ENCODE measurements at places on chromosomes 12 and 14.

DNA sequence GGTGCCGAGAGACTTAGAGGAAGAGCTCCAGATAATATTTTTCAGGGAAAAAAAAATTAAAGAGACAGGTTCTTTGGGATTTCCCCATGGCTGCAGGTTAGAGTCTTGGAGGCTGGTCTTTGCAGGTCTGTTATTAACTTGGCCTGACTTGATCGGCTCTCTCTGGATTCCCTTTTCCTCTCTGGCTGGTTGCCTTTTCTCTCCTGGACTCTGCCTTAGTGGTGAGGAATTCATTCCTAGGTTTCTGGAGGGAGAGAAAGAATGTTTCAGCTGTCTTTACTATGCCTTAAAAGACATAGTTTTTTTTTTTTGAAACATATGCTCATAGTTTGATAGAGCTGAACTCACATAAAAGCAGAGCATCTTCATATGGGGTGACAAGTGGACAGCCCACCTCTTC lies 336.3 kb downstream of the BMP4 start:
- DNase-seq, result no peak

DNA sequence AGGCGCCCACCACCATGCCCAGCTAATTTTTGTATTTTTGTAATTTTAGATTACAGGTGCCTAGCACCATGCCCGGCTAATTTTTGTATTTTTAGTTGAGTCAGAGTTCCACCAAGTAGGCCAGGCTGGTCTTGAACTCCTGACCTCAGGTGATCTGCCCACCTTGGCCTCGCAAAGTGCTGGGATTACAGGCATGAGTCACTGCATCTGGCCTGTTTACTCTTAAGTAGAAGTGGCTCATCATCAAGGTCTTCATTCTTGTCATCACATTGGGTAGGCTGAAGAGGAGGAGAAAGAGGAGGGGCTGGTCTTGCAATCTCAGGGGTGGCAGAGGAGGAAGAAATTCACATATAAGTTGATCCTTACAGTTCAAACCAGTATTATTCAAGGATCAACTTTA lies 152.4 kb upstream of the ATP2B1 start:
- no peak for DNase-seq

GRCh38 chr12:92675092-92675865 lies 27.5 kb upstream of the PLEKHG7 start:
- no peak for DNase-seq

DNA sequence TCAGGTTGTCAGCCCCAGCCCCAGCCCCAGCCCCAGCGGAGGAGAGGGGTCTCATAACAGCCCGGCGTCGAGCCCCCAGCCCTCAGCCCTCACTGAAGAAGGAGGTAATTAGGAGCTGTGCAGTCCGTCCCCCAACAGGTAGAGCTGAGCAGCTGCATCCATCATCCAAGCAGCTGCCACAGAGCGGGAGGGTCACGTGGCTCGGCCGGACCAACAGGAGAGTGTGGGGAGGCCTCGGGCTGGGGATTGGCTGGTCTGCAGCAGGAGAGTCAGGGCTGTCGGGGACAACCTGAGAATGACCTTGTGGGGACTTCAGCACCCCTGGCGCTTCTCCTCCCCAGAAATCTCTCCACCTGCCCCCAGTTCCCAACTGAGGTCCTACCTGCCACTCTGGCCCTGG lies 29.6 kb downstream of the SMUG1 start:
- DNase-seq, result peak; percentile 48

DNA sequence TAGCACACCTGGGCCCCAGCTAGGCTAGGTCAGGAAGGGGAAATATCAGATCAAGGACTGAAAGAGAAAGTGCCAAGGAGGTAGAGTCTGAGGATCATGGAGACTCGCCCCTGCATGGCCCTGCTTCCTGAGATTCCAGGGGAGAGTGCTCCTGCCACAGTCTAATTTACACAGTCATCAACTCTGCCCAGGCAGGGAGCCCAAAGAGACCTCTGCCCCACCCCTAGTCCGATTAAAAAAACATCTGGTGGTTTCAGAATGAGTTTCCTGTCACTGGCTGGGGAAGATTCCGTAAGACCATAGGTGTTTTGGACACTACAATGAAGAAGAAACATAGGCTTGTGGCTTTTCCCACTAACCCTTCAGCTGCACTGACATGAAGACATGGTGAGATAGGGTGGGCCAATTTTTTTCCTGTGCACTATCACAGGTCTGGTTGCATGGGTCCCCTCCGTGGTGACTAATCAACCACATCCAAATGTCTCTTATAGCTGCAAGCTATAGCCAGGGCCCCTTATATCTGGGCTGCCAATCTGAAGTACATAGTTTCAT lies 31.5 kb upstream of the GZMB start:
- DNase-seq, result no peak

GRCh38 chr12:109542014-109542413 lies 31.3 kb downstream of the MMAB start:
- no peak for DNase-seq

GRCh38 chr12:95212586-95212985 lies 4.7 kb downstream of the FGD6 start:
- DNase-seq, result no peak

- no peak for DNase-seq
Measured at GRCh38 chr12:49956663-49957569, 4.8 kb upstream of the AQP5 start.

DNA sequence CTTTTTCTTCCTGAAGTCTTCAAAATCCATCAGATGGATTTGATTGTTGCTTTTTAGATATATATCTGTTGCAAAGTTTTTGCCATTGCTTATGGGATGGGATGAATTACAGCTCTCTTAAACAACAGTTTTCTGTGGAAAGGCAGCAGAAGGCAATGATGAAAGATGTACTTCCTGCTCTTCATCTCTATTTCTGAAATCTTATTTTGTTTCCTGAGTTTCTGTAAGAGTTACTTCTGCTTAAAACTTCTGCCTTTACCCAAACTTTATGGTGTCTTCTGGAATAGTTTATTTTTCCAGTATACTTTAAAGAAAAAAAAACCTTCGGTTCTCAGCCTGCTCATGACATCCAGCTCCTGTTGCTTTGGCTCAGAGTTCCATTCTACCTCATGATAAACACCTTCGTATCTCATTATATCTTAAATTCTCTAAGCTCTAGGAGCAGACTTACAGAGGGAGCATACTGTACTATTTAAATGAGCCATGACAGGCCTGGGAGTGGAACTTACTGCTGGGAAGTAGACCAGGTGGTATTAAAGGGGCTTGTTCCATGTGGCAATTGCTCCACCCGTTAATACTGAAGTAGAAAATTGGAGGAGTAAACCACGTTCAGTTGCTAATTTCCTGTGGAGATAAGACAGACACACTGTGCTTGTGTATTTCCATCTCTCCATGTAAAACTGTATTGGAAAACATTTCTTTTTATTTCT lies 288.4 kb downstream of the FBXL14 start:
- DNase-seq, result no peak

DNA sequence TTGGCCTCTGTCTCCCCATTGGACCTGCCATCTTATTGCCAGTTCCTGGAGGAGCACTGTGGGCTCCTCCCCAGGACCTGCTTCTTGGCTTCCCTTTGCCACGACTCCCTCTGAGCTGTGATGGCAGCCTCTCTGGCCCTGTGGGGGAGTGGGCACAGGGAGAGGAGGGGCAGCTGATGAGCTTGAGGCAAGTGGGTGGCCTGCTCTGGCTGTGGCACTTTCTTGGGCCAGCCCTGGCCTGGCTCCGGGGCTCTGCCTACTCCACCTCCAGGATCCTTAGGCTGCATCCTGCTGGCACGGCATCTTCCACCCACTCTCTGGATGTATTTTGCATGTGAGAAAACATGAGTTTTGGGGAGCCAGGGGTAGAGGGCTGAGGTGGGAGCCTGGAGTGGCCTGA lies 32.6 kb upstream of the MUCL1 start:
- DNase-seq, result no peak

DNA sequence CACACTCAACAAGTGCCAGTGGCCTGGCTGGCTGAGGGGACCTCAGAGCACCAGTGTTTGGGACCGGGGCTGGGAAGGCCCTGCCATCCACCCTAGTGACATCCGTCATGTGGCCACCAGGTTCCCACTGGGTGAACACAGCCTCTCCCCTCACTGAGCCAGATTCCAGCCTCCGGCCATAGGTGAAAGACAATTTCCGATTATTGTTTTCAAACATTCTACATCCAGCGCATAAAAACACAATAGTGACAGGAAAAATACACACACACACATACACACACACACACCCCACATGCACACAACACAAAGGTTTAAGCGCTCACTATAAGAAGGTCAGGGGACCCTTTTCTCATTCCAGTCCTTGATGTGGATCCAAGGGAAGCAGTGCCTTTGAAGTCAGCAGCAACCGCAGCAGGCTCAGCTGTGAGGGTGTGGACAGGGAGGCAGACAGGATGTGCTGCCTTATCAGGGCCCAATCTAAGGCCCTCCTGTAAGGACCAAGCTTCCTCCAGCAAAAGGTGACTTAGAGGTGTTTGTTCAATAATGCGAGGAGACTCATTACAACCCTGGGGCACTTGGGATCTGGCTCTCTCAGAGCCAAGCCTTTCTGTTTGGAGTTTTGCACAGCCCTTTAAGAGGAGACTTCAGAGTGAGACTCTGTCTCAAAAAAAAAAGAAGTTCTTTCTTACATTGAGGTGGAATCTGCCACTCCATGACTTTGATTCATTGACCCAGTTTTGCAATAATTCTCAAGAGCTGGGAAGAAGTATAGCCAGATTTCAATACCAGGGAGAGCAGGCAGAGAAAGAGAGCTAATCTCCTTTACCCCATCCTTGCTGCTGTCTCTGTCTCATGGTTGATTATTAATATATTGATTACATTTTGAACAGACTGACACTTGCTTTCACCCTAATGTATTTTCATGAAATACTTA lies 227.8 kb downstream of the ZFP36L1 start:
- no peak for DNase-seq

GRCh38 chr14:20775901-20776300 lies 5.2 kb upstream of the RNASE6 start:
- no peak for DNase-seq

- no peak for DNase-seq
Measured at GRCh38 chr14:104392396-104393198, 187.0 kb upstream of the C14orf180 start.

- no peak for DNase-seq
Measured at GRCh38 chr12:130708648-130709047, 7.5 kb downstream of the RIMBP2 start.
